Activated CD8-positive, alpha-beta memory T cell treated with anti-CD3 and anti-CD28 coated beads, Interleukin-2, amount 50 U/mL, for 4 hours (primary cell): ENCODE measurements at places on chromosomes 3 and 15.

DNA sequence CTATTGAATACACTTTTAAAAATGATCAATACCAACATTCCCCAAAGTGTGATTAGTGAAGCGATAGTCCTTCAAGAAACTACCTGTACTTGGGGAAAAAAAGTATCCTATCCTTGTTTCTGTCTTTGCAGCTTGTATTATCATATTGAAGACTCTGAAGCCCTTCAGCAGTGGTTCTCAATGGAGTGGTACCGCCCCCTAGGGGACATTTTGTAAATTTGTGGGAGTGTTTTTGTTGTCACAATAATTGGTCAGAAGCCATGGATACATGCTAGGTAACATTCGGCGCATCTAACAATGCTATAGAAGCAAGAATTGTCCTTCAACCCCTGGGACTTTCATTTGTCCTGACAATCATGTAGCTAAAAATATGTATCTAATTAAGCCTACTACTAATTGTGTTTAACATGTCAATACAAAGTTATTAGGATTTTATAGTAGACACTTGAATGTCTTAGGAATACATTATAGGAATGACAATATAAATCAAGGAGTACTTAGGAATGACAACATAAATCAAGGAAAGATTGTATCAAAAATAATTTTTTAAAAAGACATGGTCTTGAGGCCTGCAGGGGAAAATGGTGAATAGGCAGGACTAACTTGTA lies 53.7 kb downstream of the NMD3 start:
- no peak for DNase-seq

DNA sequence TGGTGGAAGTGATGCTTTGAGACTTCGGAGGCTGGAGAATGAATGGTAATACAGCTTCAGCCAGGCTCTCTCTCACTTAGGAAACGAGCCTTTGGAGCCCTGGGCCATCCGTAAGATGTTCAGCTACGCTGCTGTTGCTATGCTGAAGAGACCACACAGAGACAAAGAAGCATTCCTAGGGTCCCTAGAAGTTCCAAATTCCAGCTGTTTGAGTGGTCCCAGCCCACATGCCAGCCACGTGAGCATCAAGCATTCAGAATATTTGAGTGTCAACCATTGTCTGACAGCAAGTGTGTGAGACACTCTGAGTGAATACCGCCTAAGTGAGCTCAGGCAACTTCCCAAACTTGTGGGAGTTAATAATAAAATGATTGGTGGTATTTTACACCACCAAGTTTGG lies 212.9 kb downstream of the CD47 start:
- DNase-seq, result no peak

DNA sequence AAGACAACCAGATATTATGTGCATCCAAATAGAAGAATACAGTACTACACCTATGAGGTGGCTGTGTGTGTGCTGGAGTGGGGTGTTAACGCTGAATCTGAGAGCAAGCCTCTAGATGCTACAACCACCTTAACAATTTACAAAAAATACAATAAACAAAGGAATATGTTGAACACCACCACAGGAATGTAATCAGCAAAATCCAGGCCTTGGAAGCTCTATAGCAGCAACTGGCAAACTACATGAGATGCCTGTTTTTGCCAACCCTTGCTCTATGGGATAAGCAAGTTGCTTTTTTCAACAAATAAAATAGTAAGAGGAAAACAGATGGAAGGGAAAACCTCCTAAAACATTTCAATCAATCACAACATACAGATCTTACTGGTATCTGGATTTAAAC lies 23.9 kb downstream of the SLTM start:
- DNase-seq, result no peak

DNA sequence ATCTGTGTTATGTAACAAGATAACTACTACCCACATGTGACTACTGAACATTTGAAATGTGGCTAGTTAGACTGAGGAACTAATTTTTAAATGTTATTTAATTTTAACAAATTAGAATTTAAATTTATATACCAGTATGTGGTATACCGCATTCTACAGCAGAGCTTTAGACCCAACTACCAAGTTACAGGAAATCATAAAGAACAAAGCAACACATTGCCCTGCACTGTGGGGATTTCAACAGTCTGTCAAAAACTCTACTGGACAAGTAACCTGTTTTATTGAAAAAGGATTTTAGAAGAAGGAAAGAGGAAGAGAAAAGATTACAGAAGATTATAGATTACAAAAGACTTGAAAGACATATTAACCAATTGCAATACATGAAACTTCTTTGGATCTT lies 64.9 kb downstream of the DPH6 start:
- DNase-seq, result no peak

DNA sequence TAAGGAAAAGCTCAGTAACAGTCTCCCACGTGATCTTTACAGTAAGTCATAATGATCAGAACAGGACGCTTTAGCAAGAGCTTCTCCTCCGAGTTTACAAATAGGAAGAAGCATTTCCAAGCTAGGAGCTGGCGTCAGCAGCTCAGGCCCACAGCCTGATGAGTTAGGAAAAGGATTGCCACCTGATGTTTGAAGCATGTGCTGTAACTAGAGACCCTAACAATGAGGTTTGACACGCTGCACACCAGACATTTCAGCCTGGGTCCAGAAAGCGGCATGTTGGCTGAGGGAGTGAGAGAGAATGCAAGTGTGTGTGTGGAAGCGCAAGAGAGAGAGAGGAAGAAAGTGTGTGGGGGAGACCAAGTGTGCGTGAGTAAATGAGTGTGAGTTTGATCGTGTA lies 47.3 kb downstream of the TLE3 start:
- DNase-seq, result peak; percentile 2
